ENCODE measurements at places on chromosomes 2 and 18.

DNA sequence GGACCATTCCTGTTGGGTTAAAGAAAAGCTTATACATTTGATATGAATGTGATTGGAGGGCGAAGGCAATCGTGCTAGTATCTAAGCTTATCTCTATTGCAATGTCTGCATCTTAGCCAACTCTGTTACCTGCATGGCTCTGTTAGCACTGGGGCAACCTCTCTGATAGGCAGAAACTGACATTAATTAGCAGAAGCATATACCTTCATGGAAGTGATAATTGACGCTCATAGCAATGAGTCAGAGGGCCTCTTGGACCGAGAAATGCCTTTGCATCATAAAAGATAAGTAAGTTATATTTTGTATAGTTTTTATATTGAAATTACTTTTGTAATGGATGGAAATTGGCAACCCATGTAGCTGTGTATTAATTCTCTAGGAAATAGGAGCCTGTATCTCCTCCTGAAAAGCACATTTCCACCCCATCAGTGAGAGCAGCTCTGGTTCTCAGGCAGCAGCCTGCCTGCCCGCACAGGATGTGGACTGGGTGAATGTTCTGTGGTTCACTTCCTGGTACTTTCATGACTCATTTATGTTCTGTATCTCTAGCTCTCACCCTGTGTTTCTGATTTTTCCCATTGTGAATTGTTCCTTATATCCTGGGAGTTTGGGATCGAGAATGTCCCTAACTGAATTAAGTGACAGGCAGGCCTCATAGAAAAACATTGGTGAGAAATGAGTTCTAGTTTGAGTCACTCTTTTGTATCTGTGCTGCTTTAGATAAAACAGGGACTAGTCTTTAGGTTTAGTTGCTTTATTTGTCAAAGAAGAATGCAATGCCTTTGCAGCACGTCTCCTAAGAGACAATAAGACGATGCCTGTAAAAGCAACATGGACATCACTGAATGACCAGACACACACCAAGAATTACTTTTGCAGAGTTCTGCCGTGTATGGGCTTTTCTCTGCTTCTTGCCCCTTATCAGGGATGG, 344.9 kb downstream of the DCDC2C start:
- DNase-seq = peak; percentile 43

- DNase-seq = peak; percentile 68
Measured at GRCh38 chr2:100140582-100140981, 1.8 kb downstream of the AFF3 start.

DNA sequence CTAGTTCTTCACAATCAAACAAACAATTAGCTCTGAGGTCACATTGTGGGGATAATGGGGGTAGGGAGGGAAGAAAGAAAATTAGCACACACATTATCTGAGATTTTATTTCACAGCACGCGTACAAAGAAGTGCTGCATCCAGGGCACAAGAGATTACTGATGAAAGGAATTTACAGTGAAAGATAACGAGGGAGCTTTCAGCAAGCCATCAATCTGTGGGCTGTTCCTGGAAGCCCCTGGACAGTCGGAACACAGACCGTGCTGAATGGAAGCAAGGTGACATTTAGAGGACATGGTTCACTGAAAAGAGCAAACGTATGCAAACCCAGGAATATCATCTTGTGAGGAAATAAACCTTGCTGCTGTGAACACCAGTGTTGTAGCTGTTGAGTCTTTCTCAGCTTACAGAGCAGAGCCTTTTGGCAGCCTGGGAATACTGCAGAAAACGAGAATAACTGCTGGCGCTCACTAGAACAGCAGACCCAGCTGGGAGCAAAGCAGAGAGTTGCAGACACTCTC, 63.2 kb downstream of the SCG2 start:
- DNase-seq = no peak

GRCh38 chr2:31127931-31128330, 10.3 kb downstream of the GALNT14 start:
- DNase-seq = no peak

DNA sequence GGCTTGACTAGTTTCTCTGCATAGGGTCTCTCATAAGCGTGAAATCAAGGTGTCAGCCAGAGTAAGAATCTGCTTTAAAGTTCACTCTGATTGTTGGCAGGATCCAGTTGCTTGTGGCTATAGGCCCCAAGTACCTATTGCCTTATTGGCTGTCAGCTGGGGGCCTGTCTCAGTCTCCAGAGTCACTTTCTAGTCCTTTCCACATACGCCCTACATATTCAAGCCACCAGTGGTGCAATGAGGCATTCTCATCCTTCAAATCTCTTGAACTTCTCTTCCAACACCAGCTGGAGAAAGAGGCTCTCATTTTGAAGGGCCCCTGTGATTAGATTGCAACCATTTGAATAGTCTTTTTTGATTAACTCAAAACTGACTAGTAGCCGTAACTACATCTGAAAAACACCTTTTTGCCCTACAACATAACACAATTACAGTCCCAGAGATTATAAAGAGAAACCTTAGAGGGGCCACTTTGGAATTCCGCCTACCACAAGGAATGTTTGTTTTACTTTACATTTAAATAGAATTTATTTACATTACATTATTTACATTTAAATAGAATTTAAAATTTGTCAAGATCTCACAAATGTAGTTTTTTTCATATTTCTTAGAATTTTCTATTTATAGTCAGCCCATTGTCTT, 520.1 kb downstream of the DSC3 start:
- no peak for DNase-seq

DNA sequence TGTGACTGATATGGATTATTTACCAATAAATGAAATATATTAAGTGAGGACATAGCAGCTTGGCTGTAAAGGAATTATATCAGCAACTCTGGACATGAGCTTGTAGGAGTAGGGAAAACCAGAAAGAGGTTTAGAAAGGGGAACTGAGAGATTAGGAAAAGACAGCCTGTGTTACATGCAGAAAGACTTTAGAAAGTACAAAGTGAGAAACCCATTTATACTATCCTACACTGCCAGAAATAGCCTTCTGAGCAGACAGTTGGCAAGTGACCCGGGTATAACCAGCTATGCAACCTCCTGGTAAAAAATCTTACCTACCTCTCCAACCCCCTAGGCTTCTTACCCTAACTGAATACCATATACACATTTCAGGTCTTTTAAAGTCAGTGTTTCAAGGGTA, 134.1 kb downstream of the ANKRD44 start:
- no peak for DNase-seq

DNA sequence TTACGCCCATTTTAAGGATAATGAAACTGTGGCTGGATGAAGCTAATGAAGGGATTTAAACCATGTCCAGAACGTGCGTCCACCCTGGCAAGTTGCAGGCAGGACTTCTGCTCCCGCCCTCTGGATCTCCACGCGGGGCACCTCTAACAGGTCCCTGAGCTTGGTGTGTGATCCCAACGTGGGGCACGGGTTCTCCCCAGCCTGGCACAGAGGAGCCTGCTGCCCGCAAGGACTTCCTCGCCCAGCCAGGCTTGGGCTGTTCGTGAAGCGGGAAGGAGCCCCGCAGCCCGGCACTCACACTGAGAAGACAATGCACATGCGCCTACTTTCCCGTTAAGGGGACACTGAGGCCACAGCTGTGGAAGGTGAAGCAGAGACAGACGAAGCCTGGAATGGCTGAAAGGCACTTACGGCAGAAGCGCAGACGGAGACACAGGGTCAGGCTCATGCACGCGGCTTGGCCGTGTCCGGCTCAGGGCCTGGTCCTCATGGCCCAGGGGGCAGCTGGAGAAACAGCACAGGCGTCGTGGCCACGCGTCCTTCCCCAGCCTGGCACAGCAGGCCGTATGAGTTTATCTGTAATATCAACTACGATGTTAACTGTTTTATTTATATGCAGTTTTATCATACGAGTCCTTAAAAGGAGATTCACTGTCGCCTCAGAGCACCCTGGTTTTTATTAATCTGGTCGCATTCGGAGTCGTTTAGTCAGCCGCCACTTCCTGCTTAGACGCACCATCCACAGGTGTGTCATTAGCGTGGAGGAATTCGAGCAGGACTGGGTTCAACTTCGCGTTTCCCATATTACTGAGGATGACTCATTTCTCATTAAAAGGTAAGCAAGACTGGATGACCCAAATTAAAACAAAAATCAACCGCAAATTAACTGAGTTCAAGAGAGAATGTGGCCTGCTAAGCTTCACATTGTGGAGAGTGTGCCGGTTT, 835.9 kb downstream of the GALR1 start:
- no peak for DNase-seq

DNA sequence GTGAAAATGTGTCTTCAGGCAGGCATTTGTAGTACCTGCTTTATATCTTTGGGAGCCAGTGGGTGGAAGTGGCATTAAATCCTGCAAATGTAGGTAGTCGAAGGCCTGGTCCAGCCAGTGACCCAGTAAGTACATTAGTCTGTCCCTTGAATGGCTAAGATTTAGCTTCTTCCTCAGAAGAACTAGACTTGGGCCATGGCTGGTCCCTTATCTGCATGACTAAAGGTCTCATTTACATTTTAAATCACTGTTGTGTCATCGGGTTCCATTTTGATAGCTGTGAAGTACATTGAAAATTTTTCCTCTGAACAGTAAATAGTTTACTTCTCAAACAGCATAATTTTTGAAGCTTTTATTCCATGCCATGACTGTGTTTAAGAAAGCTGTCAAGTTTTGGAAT, 438.4 kb upstream of the KLHL29 start:
- DNase-seq = no peak

DNA sequence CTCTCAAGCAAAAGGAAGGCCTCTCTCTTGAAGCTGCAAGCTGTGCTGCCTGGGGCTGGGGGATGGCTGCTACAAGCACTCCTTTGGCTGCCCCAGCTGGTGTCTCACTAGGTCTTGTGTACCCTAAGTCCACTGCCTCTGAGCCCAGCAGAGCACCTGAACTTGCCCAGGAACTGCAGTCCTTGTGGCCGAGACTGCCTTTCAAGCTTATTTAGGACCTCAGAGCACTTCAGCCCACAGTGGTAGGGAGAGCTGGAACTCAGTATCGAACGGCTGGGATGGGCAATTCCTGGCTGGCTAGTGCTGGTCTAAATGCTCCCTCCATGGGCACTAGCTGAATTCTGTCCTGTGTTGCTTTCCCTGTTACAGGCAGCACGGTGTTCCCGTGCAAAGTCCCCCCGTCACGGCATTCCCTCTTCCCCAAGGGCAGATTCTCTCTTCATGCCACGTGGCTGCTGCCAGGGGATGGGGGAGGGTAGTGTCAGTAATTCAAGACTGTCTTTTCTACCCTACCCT, 25.9 kb downstream of the STPG4 start:
- no peak for DNase-seq

DNA sequence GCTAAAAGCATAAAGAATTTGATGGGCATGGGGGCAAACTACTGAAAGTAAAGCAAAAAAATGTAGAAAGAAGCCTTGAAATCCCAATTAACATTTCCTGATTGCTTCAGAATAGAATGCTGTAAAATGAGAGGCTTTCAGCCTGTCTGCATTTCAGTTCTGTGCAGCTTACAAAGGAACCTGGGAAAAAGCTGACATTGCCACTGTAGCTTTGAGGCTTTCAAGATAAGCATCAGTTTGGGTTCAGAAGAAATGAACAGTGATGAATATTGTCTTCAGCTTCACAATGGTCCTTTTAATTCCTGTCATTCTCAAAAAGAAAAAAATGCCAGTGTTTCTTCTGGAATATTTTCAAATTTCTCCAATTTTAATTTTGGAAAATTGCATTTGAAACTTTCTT, 242.7 kb downstream of the LRRTM1 start:
- DNase-seq = no peak

- DNase-seq = no peak
Measured at GRCh38 chr2:88697370-88698026, 6.0 kb downstream of the RPIA start.

- no peak for DNase-seq
Measured at GRCh38 chr2:38500283-38500634, 102.5 kb downstream of the HNRNPLL start.

- peak; percentile 35 for DNase-seq
Measured at GRCh38 chr2:152005607-152006006, 93.2 kb downstream of the CACNB4 start.

DNA sequence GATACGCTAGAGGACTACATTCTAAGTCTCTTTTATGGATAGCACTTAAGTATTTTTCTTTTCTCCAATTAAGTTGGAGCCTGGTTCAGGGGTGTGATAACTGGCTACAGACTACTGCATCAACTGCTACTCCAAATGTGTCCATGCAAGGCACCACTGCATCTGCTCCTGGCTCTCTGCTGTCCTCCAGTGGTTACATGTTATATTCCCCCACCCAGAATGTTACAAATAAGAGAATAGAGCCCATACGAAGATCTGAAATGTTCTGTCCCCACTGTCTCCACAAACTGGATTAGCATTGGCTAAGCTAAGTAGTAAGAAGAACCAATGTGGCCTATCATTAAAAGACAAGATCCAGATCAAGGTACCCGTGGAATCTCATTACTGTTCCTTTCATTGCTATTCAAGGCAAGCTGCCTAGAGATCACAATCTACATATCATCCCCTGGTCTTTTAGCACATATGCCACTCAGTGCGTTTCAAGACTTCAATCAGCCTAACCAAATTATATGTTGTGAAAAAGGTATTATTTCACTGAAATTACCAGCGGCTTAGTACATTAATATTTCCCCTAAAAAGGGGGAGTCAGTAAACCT, 308.3 kb upstream of the SLC8A1 start:
- DNase-seq = peak; percentile 83

DNA sequence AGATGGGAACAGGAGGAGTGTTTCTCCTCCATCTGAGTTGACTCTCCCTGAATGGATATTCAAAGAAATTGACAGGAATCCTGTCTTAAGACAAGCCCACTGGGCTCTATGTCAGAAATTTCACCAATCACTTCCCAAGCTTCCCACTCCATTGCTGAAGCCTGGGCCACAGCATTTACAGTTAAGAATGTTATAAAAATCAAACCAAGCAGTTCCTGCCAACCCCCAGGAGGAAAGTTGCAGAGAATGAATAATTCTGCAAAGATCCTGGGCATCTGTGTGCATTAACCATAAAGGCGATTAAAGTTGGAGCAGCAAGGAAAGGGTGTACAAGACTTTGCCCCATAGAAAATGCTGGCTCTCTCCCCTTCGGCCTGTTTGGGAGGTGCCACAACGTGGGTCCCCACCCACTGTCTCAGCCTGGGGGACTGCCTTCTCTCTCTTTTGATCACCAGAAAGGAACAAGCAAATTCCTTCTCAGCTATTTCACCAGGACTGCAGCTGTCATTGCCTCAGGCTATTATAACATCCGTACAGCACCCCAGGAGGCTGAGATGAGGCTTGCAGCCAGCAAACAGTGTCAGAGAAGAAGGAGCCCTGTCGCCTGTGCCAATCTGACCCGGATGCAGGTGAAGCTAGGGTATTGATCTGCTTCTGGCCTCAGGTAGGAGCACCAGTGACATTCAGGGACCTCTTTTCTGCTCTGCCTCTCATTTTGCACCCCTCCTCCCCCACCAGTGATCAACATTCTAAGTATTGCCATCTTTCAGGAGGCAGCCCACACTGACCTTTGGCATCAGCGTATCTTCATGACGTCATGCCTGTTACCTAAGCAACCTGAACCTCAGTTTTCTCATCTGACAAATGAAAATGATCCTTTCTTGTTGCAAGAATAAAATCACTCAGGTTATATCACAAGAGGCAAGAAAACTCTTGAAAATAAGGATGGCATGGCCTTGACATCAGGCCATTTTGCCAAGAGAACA, 219.0 kb downstream of the SH3BP4 start:
- no peak for DNase-seq
